ENCODE measurements at places on chromosomes 6 and 20.

DNA sequence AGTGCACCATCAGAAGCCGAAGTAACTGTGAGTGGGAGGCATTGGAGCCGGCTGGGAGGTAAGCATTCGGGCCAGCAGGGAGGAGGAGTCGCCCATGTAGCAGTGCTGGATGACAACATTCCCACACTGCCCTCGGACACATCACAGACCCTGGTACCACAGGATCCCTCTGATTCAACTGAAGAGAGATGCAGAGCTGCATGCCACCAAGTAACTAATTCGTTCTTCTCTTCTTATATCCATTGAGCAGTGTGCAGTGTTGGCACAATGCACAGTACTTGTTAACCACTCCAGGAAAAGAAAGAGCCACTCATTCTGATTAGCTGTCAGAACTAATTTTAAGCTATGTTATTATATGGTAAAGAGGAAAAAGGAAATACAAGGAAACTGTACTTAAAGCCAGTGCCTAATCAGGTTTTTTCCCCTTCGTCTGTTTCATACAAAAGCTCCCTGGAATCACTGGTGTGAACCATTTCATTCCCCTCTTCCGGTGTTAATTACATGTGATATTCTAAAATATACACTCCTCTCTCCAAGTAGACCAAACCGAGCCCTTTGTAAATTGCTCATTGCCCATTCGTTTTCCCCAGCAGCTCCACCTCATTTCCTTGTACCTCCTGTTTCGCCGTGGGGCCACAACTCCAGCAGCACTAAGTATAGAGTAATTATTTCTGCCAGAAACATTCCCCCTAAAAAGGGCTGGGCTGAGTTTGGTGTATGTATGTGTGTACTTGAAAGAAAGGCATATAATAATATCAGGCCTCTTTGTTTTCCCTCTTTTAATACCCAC, 32.4 kb upstream of the ADTRP start:
- no peak for DNase-seq

DNA sequence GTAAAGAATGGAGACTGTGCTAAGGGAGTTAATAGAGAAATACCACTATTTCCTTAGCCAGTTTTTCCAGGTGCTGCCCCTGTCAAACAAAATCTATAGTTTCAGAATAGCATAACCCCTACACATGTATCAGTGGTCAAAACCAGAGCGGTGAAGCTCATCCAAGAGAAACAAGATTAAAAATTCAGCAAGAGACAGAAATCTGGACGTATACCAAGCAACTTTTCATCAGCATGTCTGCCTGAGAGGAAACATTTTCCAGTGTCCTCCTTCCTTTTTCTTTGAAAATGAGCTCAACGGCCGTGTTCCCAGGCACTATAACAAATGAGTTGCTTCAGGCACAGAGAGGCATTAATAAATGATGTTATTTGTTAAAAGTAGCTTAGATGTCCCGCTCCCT, 416.5 kb downstream of the BCKDHB start:
- DNase-seq = no peak

GRCh38 chr20:51176446-51176845, 153.5 kb upstream of the KCNG1 start:
- no peak for DNase-seq

DNA sequence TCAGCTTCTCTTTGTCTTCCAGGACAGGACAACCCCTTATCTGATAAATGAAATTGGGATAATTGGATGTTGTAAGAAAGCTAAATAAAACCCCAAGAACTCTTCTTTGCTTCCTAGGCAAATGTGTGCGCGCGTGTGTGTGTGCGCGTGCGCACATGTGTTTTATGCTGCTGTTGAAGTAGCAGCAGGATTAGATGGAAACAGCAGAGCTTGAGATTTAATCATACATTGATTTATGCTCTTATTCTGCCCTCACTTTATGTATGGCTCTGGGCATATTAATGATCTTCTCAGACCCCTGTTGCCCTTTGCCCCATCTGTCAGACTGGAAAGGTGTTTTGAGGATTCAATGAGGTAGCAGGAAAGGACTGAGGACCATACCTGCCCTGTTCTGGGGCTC, 324.0 kb upstream of the MAP3K7 start:
- DNase-seq = no peak

GRCh38 chr6:3209114-3210023, 18.1 kb downstream of the TUBB2B start:
- DNase-seq = peak; percentile 84

DNA sequence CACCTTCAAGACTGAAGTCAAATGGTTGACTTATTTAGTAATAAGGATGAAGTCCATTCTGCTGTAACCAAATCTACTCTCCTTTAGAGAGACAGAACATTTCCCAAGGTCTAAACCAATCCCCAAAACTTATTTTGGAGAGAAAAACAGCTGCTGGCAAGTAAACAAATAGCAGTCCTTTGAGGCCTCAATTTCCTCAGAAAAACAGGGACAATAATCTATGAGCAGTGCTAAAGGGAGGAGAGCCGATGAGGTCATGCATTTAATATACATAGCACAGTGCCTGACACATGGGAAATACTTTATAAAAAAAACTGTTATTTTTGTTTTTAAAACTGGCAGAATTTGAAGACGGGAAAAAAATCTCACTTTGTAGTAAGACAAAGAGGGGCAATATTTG, 526.0 kb downstream of the EPM2A start:
- DNase-seq = no peak

GRCh38 chr6:20577173-20577688, 43.0 kb downstream of the CDKAL1 start:
- DNase-seq = no peak

- DNase-seq = no peak
These were observed 52.0 kb downstream of the TBXT start for GRCh38 chr6:166115609-166116008.

- no peak for DNase-seq
These were observed 151.3 kb downstream of the DTNBP1 start for GRCh38 chr6:15511248-15512125.

- no peak for DNase-seq
These were observed 14.8 kb upstream of the TMEM244 start for GRCh38 chr6:129875610-129876520.

GRCh38 chr6:635233-635632, 21.7 kb downstream of the HUS1B start:
- DNase-seq = no peak

DNA sequence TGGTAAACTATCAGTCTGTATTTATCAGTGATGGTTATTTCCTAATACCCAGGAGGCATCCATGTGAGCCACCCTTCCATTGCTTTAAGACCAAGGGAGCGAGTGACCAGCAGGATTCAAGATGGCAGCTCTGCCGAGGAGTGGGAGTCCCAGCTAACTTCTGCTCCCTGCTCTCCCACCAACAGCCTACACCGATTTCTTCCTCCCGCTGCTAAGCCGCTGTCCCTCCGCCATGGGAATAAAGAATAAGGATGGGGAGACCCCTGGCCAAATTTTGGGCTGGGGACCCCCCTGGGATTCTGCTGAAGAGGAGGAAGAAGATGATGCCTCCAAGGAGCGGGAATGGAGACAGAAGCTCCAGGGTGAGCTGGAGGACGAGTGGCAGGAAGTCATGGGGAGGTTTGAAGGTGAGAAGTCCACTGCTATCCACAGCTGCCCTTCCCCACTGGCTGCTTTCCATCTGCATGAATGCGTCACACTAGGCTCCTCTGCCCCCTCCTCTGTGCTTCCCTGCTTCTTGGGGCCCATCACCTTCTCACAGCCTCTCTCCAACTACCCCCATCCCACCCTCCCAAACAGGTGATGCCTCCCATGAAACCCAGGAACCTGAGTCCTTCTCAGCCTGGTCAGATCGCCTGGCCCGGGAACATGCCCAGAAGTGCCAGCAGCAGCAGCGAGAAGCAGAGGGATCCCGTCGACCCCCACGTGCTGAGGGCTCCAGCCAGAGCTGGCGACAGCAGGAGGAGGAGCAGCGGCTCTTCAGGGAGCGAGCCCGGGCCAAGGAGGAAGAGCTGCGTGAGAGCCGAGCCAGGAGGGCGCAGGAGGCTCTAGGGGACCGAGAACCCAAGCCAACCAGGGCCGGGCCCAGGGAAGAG, 10.3 kb downstream of the NFKBIL1 start:
- no peak for DNase-seq

- no peak for DNase-seq
These were observed 289 bp downstream of the FOXP4 start for GRCh38 chr6:41546475-41546865.

DNA sequence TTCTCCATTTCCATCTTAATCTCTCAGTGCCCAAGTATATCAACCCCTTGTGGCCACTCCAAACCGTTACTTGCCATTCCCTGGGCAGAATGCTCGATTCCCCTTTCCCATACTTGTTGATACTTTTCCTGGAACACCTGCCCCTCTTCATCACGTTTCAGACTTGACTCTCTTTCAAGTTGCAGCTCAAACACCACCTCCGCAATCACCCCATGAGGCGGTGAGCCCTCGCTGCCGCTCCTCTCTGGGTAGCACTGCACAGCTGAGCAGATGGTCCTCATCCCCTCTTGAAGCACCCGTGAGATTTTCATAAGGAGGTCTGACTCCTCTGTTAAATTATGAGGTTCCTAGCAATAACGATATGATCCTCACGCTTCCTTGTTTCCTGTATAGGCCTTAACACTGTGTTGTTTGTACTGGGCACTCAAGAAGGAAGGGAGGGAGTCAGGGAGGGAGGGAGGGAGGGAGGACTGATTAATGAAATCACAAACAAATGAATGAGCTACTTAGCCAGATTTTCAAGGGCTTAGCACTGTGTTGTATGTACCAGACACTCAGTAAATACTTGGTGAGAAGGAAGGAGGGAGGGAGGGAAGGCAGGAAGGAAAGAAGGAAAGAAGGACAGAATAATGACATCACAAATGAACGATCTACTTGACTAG, 8.0 kb upstream of the UQCC2 start:
- DNase-seq = no peak

GRCh38 chr20:4811661-4812181, 90.0 kb downstream of the PRND start:
- no peak for DNase-seq

GRCh38 chr6:3904518-3904917, 55.3 kb downstream of the FAM50B start:
- no peak for DNase-seq

GRCh38 chr6:38116248-38116647, 296.7 kb downstream of the ZFAND3 start:
- DNase-seq = no peak

DNA sequence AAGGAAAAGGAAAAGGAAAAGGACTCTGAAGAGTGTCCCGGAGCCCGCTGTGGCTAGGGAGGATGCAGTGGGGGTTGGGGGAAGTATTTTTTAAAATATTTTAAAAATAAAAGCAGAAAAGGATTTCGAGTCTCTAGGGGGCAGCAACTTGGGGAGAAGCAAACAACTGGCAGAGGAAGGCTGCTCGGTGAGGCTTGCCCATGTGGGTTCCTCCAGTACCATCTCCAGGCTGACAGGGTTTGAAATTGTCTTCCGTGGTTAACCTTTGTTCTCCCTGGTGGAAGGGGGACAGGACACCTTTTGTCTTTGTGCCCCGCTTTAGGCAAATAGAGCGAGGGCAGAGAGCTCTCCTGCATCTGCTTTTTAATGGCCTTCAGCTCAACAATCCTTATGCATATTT, 60.4 kb upstream of the SNX9 start:
- DNase-seq = peak; percentile 21

DNA sequence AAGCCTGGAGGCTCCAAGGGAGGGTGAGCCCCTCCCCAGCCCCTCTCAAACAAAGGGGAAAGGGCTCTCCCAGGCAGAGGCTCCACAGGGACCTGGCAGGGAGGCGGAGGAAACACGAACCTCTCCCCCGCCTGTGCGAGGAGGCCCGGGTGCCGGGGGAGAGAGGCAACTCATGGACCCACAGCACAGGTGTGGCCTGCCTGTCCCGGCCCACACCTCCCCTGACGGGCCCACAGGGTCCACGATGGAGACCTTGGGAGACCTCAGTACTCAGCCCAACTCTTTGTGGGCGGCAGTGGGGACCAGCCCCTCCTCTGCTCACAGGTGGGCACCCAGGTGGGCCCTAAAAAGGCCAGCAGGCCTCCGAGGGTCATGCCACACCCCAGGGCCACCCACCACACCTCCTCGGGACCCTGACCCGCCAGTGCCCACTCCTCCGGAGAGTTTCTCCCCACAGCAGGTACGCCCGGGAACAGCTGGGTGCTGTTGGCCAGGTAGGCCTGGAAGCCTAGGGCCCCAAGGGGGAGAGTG, 12.2 kb downstream of the LAMA5 start:
- no peak for DNase-seq

GRCh38 chr6:39441301-39441700, 118.8 kb upstream of the KCNK16 start:
- DNase-seq = no peak

GRCh38 chr20:18421608-18422007, 45.2 kb downstream of the DZANK1 start:
- no peak for DNase-seq

- no peak for DNase-seq
These were observed 124.5 kb upstream of the SALL4 start for GRCh38 chr20:51926670-51927305.

DNA sequence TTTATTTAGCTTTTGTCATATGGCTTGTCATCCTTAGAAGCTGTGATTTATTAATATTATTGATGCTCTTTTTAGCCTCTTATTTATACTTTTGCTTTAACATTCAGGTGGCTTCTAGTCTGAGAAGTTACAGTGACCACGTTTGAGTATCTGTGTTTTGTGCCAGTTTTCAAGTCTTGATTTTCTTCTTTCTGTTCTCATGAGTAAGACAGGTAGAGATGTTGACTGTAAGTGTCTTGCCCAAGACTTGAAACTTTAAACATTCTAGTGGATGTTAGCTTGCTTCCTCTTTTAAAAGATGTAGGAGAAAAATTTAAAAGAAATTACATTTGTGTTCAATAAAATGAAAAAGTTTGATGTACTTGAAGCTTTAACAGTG, 122.6 kb downstream of the LRRC1 start:
- DNase-seq = no peak

GRCh38 chr6:138957484-138957883, 30.6 kb downstream of the REPS1 start:
- no peak for DNase-seq

GRCh38 chr6:26327450-26328264, 37.3 kb upstream of the BTN3A2 start:
- DNase-seq = peak; percentile 87

DNA sequence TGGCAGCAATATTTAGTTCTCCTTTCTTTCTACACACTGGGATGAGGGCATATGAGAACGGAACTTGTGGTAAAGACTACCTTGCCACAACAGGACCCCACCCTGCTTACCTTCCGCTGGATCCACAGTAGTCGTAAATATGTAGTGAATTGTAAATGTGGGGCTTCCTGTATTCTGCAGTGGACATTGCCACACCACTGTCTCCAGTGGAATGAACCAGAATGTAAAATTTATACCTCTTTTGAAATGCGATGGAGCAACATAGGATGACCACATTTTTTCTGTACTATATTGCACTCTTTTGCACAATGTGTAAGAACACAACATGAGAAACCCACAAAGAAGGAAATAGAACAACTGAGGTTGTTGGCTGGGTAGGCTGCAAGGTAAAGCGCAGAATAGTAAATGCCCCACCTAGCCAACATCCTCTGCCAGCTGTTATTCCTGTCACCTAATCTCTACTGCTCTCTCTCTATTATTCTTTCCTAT, 16.1 kb upstream of the RIPOR2 start:
- no peak for DNase-seq

- no peak for DNase-seq
These were observed 401 bp upstream of the PHF3 start for GRCh38 chr6:63635215-63635587.

GRCh38 chr20:37898233-37899104, 4.5 kb upstream of the VSTM2L start:
- DNase-seq = no peak
